ENCODE measurements at places on chromosomes 7 and 10.

- H3K27ac ChIP-seq, result no peak overlapping the region
- H3K4me3 ChIP-seq, result no peak overlapping the region
- DNase-seq, result no peak
These were observed 24.5 kb upstream of the FAM133B start for GRCh38 chr7:92614660-92615174.

- peak overlapping the region; percentile 65 for H3K27ac ChIP-seq
- no peaks in the 10 kb centered on the region for H3K36me3 ChIP-seq
- H3K4me3 ChIP-seq, result peak overlapping the region; percentile 50
These were observed 464 bp downstream of the KIAA1217 start for GRCh38 chr10:24209432-24209771.

DNA sequence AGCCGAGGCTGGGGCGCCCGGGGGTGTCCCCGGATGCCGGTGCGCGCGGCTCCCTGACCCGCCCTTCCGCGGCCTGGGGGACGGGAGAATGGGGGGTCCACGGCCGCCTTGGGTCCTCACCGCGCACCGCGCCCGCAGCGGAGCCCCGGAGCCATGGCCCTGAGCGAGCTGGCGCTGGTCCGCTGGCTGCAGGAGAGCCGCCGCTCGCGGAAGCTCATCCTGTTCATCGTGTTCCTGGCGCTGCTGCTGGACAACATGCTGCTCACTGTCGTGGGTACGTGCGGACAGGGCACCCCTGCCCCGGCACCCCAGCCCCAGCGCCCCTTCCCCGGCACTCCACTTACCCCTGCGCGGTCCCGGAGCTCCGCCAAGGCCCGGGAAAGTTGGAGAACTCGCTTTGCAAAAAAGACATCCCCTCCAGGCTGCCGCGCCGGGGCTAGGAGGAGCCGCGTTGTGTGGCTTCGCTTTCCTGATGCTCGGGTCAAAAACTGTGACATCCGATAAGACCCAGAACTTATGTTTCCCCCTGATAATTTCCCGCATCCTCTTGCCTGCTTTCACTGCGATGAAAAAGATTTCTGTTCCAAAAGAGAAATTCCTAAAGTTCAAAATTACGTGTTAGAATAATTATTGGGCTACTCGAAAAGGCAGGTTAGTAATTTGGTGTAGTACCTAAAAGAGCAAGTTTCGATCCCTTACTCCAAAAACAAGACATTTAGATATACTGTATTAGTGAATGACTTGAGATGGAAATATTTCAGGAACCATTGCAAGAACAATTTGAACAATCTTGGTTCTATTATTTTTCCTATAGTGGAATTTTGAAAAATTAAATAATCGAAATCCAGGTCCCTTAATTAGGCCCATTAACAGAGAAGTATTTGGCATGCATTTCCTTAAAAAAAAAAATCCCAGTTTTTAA lies 888 bp downstream of the SLC18A2 start:
- no peaks in the 10 kb centered on the region for H3K27me3 ChIP-seq
- no peak overlapping the region for H3K27ac ChIP-seq
- no peaks in the 10 kb centered on the region for H3K36me3 ChIP-seq
- H3K4me3 ChIP-seq, result no peak overlapping the region
- no peaks in the 10 kb centered on the region for H3K4me1 ChIP-seq

- H3K4me3 ChIP-seq, result no peak overlapping the region
- no peaks in the 10 kb centered on the region for H3K36me3 ChIP-seq
- H3K27ac ChIP-seq, result no peak overlapping the region
These were observed 56.7 kb upstream of the COL13A1 start for GRCh38 chr10:69744971-69745370.

DNA sequence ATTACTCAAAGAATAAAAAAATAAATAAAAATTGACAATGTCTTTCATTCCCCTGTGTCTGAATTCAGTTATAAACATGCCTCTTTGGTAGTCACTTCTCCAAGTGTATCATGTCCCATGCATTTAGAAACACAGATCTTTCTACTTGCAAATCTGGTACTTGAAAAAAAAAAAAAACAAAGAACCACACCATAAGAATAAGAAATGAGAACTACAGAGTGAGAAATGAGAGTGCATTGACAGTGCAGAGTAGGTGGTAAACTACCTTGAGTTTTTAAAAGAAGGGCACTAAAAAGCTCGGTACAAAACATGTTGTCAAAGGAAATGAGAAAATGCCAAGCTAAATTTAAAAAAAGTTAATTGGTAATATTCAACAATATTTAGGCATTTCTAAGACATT lies 123.0 kb downstream of the GPR85 start:
- H3K36me3 ChIP-seq, result no peaks in the 10 kb centered on the region
- no peaks in the 10 kb centered on the region for H3K4me1 ChIP-seq
- no peak overlapping the region for H3K27ac ChIP-seq

DNA sequence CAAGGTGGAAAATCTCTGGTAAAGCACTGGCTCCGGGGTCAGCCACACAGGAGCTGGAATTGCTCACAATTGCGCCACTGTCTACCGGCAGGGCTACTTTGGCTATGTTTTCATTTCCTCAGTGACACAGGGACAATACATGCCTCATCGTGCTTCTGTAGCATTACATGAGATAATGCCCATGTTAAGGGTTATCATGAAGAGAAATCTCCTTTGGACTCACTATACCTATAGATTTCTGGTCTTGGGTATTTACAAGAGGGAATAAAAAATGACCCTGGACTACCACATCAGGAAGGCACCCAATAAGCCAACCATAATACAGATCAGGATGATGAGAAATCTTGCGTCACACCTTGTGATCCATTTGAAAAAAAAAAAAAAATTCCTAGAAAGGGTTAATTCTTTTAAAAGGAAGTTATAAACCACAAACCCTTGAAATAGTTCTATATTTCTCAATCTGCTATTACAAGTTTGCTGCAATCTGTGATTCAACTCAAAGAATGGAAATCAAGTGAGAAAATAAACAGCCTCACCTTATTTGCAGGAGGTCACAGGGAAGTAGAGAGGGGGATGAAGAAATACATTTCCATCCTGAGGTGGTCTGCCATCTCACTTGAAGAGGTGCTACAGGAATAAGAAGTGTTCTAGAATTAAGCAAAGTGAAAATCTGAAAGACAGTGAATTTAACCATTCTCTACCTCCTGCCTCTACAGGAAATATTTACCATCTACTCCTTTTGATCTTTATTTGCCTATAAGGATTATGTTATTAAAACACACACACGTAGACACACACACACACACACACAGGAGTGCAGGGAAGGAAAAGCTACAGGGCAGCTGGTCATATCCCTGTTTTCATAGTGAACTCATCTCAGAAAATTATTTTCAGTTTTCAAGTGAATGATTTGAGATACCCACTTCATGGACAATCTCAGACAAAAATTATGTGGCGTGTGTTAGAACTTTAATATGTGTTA lies 231.3 kb upstream of the CELF2 start:
- H3K27ac ChIP-seq, result no peak overlapping the region
- H3K27me3 ChIP-seq, result peaks cover 3% of the 10 kb centered on the region
- H3K36me3 ChIP-seq, result no peaks in the 10 kb centered on the region
- no peaks in the 10 kb centered on the region for H3K4me1 ChIP-seq
- no peak overlapping the region for H3K4me3 ChIP-seq

DNA sequence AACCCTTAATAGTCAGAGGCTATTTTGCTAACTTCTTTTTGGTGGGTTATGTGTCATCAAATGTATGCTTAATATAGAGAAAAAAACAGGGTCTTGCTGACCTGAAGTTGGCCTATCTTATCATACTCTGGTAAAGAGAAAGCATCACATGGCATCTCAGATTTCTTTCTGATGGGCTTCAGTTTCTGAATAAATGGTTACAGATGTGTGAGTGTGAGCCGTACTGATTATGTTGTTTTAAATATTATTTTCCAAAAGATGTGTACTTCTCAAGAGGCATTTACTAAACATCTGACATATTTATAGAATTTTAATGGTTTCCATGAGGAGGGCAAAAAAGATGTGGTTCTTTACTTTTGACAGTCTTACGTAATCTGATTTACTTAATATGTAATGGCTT lies 28.4 kb downstream of the BBS9 start:
- no peak for DNase-seq
- no peaks in the 10 kb centered on the region for H3K36me3 ChIP-seq
- no peak overlapping the region for H3K4me3 ChIP-seq
- no peak overlapping the region for H3K27ac ChIP-seq

DNA sequence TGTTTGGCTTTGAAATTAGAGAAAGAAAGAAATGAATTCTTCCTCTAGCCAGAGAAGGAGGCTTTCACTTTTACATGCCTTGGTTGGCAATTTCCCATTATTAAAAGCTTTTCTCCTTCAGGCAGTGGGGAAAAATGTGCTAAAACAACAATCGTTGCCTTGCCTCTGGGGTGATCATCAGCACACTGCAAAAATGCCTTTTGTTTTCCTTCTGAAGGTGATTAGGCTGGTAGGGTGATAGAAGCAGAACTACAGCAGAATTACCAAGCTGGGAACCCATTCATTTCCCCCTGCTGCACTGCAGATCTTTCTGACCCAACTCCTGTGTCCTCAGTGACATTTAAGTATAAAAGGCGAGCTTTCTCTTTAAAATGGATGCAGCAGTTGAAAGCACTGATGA lies 22.2 kb downstream of the ANK3 start:
- H3K36me3 ChIP-seq, result no peaks in the 10 kb centered on the region
- no peak for DNase-seq
- no peaks in the 10 kb centered on the region for H3K27me3 ChIP-seq
- H3K27ac ChIP-seq, result no peak overlapping the region

GRCh38 chr10:122237331-122237990 lies 33.6 kb upstream of the BTBD16 start:
- no peaks in the 10 kb centered on the region for H3K36me3 ChIP-seq
- H3K27ac ChIP-seq, result no peak overlapping the region
- no peaks in the 10 kb centered on the region for H3K27me3 ChIP-seq
- H3K4me3 ChIP-seq, result no peak overlapping the region
- no peak for DNase-seq
- no peaks in the 10 kb centered on the region for H3K4me1 ChIP-seq

DNA sequence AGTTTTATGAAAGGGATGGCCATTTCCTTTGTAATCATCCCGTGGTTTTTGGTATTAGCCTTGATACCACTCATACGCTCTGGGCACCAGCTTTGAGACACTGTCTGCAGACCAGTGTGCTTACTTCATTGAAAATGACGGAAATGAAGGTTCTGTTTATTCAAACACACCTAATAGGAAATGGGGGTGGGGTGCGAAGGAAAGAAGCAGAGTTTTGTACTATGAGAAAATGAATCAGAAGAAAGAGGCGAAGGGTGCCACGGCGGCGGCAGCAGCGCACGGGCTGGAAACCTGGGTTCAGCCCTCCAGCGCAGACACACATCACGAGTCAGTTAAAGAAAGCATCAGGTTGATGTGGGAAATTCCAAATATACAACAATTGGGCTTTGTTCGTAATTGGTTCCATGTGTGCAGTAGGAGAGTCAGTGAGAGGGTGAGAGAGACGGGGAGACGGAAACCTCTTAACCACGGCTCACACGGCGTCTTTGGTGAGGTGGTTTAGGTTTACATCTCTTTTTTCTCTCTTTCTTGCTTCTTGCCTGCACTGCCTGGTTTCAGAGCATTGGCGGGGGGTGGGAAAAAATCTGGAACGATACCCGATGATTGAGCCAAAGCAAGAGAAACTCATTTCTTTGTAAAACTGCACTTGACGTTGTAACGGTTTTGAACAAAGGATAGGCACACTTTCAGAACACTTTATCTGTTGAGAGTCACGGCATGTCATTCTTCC lies 321.2 kb downstream of the FRMD4A start:
- H3K27me3 ChIP-seq, result peaks cover 48% of the 10 kb centered on the region
- H3K36me3 ChIP-seq, result no peaks in the 10 kb centered on the region
- peaks cover 34% of the 10 kb centered on the region for H3K4me1 ChIP-seq
- no peak overlapping the region for H3K4me3 ChIP-seq
- DNase-seq, result peak; percentile 36

DNA sequence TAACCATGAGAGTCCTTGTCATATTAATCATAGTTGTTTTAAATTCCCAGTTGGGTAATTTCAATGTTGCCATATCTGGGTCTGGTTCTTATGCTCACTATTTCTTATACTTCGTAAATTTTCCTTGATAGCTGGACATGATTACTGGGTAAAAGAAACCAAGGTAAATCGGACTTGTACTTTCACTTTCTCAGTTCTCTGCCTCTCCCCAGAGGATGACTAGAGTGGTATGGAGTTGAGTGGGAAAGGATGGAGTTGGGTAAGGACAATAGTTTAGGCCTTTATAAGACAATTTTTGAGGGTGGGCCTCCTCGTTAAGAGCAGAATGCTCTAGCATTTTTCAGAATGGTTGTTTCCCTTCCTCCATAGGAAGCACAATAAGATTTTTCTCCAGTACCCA lies 106.1 kb downstream of the CRPPA start:
- H3K36me3 ChIP-seq, result no peaks in the 10 kb centered on the region
- no peaks in the 10 kb centered on the region for H3K27me3 ChIP-seq
- H3K27ac ChIP-seq, result no peak overlapping the region

- no peaks in the 10 kb centered on the region for H3K36me3 ChIP-seq
- H3K4me3 ChIP-seq, result no peak overlapping the region
These were observed 195.7 kb upstream of the GPR26 start for GRCh38 chr10:123470336-123470921.

DNA sequence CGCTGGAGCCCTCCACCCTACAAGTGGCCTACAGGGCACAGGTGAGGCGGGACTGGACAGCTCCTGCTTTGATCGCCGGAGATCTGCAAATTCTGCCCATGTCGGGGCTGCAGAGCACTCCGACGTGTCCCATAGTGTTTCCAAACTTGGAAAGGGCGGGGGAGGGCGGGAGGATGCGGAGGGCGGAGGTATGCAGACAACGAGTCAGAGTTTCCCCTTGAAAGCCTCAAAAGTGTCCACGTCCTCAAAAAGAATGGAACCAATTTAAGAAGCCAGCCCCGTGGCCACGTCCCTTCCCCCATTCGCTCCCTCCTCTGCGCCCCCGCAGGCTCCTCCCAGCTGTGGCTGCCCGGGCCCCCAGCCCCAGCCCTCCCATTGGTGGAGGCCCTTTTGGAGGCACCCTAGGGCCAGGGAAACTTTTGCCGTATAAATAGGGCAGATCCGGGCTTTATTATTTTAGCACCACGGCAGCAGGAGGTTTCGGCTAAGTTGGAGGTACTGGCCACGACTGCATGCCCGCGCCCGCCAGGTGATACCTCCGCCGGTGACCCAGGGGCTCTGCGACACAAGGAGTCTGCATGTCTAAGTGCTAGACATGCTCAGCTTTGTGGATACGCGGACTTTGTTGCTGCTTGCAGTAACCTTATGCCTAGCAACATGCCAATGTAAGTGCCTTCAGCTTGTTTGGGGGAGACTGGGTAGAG lies at the start of gene COL1A2:
Gene COL1A2, plus strand, starts transcription at position 459 of the 704 bp plus-strand sequence. Its CDS starts 137 bp downstream, at position 596.
- no peaks in the 10 kb centered on the region for H3K4me1 ChIP-seq
- H3K36me3 ChIP-seq, result no peaks in the 10 kb centered on the region
- H3K27me3 ChIP-seq, result peaks cover 10% of the 10 kb centered on the region
- no peak within 1 kb of the TSS for H3K27ac ChIP-seq
- no peak for DNase-seq
- H3K4me3 ChIP-seq, result no peak within 1 kb of the TSS

DNA sequence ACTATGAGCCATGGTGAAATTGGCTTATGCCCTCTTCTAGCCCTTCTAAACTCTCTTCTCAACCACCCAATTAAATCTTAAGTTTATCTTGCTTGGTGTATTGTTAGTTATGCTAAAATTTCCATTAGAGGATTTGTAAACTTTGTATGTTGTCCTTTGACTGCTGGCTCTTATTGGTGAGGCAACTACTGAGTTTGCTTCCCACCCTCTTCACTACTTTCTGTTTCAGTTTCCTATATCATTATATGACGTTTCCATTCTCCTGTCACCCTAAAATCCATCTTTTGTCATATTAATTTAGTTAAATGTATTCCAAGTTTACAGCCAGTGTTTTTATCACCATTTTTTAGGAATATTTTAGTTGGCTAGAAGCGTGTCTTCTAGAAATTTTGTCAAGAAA lies 80.9 kb upstream of the VWC2 start:
- no peak for DNase-seq
- no peaks in the 10 kb centered on the region for H3K4me1 ChIP-seq
- no peaks in the 10 kb centered on the region for H3K27me3 ChIP-seq
- no peak overlapping the region for H3K27ac ChIP-seq
- no peak overlapping the region for H3K4me3 ChIP-seq

Data from DND-41 (cell line).